Renal pelvis (tissue), 12 donors: ENCODE measurements at places on chromosomes 1 and 21. TPM values are rescaled to one million over a fixed set of nuclear protein-coding genes. Genes with fewer than 3 reads are reported as not detected.
A peak's percentile ranks its signal among the peaks of the same experiment; 100 is the strongest.

Gene CHD1L
- 65.6 TPM for polyA plus RNA-seq

- no peak for DNase-seq
These were observed 41.7 kb downstream of the CASZ1 start for GRCh38 chr1:10754568-10755329.

DNA sequence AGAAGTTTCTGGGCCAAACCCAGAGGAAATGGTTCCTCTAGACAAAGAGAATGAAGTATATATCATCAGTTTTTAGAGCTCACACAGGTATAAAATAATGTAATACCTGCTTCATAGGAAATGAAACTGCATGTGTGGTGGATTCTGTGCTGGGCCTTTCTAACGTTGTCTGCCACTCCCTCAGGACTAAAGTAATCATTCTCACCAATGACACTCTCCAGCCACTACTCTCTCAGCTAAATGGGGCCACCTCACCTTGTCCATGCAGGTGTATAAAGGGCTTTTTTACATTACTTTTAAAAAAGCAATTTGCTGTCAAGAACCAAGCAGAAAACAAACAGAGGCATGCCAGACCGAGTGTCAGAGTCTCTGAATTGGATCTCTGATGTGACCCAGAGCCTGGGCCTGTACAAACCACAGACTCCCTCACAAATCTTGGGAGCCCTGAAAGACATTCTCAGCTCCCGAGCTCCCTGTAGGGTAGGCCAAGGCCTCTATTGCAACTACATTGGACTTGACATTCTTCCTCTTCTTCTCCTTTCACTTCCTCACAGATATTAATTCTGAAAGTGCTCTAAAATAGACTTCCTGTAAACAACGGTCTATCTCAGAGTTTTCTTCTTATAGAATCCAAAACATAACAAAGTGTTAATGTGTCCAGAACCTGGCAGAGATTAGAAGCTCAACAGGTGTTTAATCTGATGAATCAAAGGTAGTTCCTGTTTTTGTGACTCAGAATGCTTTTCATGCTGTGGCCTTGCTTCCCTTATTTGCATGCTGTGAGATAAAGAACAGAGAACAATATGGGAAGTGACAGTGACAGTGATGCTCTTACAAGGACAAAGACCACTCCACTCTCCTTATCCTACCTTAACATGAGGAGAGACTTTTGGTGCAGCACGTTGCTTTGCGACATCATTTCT, 8.6 kb downstream of the AIM2 start:
- DNase-seq: no peak

GRCh38 chr1:206658264-206658980, 23.1 kb downstream of the DYRK3 start:
- no peak for DNase-seq

GRCh38 chr1:56957931-56958330, 7.9 kb downstream of the C8B start:
- no peak for DNase-seq

Gene ABCA4
- polyA plus RNA-seq: 15.4 TPM

GRCh38 chr1:159973350-159973940, 19.4 kb upstream of the SLAMF9 start:
- no peak for DNase-seq

GRCh38 chr21:46559291-46559983, 45.4 kb downstream of the S100B start:
- peak; percentile 20 for DNase-seq

- no peak for DNase-seq
These were observed 29.9 kb downstream of the FMO4 start for GRCh38 chr1:171343727-171344472.

DNA sequence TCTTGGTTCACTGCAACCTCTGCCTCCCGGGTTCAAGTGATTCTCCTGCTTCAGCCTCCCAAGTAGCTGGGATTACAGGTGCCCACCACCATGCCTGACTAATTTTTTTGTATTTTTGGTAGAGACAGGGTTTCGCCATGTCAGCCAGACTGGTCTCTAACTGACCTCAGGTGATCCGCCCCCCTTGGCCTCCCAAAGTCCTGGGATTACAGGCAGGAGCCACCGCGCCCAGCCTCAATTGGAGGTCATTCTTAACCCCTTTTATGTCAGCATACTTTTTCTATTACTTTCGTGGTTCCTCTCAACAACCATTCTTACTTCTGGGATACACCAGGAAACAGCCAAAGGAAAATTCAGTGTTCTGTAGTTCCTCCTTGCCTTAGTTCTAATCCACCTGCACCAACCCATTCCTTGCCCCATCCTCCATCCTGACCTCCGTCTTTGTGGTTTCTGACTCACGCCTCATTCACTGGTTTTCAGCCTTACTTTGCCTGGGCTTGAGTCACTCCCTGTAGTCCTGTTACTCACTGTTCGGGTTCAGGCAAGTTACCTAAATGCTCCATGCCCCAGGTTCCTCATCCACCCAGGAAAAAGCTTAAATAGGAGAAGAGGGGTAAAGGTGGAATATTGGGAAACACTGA, 12.9 kb upstream of the BCL10 start:
- DNase-seq: no peak

GRCh38 chr1:55423376-55423775, 208.2 kb upstream of the USP24 start:
- DNase-seq: no peak

DNA sequence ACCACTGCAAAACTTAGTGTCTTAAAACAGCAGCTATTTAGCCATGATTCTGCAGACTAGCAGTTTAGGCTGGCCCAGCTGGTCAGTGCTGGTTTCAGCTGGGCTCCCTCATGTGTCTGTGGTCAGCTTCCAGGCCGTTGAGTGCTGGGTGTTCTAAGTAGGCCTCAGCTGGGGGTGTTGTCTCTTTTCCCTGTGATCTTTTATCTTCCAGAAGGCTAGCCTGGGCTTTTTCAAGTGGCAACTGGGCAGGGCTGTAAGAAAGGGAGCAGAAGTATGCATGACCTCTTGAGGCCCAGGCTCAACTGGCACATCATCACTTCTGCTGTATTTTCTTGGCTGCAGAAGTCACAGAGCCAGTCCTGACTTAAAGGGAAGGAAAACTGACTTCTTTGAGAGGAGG, 136.1 kb downstream of the KIF26B start:
- DNase-seq: no peak

Gene CFAP107
- 1.00 TPM for polyA plus RNA-seq

Gene ARHGAP30
- 2.8 TPM for polyA plus RNA-seq

Gene PGLYRP4
- not detected for polyA plus RNA-seq

GRCh38 chr1:216090556-216090955, 332.7 kb downstream of the USH2A start:
- no peak for DNase-seq

GRCh38 chr1:10986525-10986890, 25.9 kb upstream of the TARDBP start:
- no peak for DNase-seq

DNA sequence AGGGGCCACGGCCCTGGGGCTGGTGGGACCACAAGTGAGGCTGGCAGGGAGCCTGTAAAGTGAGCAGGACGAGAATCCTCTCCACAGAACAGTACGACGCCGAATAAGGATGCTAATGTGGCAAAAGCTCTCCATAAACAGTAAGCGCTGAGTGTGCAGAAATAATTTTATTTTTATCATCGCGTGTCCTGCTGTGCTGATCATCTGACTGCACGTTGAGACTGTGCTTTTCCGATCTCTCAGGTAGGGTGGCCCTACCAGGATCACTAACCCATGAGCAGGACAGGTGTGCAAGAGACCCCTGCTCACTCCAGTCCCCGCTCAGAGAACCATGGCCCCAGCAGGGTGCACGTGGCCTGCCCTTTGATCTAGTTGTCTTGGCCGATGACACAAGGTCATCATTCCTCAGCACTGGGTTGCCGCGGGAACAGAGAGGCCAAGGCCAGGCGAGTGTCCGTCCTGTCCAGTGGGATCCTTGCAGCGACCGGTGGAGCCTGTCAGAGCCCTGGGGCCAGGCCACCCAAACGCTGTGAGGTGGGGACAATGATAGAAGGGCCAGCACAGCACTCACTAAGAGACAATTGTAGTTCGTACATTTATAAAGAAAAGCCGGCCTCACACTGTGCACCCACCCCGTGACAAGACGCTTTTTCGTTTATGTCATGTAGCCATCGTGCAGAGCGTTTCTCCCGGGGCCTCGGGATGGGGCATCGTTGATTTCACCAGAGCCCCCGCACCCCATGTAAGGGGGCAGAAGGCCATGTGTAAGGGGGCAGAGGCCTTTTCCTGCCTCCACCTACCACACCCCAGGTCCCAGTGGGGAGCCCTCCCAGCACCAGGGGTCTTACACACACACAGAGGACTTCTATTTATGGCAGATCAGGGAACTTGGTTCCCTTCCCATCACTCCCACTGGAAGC, 52.7 kb upstream of the ADARB1 start:
- no peak for DNase-seq

Gene HSPA6
- polyA plus RNA-seq: 0.57 TPM

Gene ZYG11A
- 0.18 TPM for polyA plus RNA-seq

DNA sequence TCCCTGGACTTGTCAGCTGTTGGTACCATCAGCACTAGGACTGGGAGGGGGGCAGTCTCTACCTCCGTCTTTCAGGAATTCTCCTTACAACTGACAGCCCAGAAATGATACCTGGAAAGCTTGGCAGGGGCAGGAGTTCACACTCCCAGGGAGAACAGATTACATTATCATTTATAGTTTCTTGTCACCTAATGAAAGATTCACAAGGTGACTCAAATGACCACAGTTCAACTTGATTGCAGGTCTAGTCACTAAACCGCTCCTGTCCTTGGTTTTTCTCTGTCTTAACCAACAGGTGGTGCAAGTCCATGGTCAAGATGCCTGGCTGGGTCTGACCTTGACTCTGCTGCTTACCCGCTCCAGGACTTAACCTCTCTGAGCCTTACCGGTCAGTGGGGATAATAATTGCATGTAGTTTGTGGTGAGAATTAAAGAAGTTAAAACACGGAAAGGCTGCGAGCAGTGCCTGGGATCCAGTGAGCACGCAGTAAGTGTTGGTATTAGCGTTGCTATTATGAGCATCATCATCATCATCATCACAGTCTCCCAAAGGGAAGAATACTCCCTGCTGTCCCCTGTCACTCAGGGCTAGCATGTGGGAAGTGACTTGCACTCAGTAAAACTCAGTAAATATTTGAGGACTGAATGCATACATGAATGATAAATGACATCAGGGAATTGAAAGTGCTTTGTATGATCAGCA, 125.3 kb upstream of the CD34 start:
- no peak for DNase-seq
